NCI-H1105 treated with DMSO at 0.1 percent for 48 hours (cell line): ENCODE measurements at places on chromosomes 12 and 14.

- no peak for DNase-seq
Measured at GRCh38 chr12:116060764-116061163, 216.7 kb downstream of the MED13L start.

DNA sequence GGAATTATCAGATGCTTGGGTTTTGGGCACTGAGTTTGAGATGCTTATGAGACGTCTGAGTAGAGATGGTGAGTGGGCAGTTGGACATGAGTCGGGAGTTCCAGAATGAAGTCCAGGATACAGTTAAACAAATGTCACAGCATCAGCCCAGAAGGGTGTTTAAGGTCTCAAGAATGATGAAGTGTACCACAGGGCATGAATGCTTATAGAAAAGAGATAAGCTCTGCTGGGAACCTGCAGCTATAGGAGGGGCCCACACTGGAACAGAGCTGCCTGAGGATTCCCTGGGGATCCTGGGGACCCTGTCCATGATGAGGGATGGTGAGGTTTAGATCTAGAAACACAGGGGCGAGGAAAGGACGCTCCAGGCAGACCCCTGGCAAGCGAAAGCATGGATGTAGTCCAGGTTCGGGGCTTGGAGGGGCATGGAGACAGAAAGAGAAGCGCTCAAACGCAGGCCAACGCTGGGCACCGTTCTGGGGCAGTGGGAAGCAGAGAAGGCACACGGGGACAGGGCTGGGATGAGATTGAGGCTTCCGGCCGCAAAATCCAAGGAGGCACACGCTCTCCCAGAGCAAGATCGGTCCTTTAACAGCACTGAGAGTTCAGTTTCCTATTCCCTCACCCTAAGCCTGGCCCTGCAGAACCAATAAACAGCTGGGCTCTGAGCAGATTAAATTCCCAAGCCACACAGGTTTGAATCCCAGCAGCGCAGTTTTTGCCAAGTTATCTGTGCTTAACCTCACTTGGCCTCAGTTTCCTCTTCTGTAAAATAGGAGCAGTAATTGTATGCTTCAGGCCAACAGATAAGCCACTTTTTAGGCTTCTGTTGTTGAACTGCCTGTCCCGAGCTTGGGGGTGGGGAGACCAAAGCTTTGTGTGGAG, 52.9 kb downstream of the EID3 start:
- DNase-seq, result no peak

GRCh38 chr12:77362509-77363210, 297.3 kb upstream of the E2F7 start:
- DNase-seq, result no peak

DNA sequence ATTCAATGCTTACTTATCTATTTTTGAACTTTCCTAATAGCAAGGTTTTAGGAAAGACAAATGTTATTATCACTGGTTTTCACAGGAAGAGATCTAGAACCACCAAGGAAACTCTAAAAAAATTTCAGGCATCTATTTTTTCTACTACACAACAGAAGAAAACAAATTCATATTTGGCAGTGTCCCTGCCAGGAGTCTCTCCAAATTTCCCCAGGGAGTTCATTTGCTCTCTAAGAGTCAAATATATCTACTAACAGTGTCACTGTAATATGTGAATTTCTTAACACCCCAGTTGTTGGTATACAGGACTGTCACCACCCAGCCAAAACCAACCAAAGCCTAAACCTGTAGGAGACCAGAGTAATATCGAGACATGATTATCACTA, 83.4 kb downstream of the STXBP6 start:
- DNase-seq, result no peak

GRCh38 chr12:51341251-51342007, 5.0 kb downstream of the CELA1 start:
- DNase-seq, result peak; percentile 46

- DNase-seq, result no peak
Measured at GRCh38 chr14:101929946-101930345, 34.4 kb upstream of the DYNC1H1 start.

GRCh38 chr12:24297516-24297915, 348.0 kb upstream of the SOX5 start:
- DNase-seq, result no peak
